ENCODE measurements at places on chromosomes 12 and 14.

DNA sequence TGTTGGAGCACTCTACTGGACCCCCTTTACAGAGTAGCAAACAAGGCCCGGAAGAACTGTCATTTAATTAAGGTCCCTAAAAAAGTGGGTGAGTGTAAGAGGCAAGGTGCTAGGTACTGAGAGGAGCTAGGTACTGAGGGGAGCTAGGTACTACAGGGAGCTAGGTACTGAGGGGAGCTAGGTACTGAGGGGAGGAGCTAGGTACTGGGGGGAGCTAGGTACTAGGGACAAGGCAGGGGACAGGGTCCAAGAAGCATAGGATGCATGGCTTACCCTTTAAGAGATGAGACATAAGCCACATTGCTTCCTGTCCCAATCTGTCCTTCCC lies 4.9 kb downstream of the KRT5 start:
- DNase-seq = no peak

DNA sequence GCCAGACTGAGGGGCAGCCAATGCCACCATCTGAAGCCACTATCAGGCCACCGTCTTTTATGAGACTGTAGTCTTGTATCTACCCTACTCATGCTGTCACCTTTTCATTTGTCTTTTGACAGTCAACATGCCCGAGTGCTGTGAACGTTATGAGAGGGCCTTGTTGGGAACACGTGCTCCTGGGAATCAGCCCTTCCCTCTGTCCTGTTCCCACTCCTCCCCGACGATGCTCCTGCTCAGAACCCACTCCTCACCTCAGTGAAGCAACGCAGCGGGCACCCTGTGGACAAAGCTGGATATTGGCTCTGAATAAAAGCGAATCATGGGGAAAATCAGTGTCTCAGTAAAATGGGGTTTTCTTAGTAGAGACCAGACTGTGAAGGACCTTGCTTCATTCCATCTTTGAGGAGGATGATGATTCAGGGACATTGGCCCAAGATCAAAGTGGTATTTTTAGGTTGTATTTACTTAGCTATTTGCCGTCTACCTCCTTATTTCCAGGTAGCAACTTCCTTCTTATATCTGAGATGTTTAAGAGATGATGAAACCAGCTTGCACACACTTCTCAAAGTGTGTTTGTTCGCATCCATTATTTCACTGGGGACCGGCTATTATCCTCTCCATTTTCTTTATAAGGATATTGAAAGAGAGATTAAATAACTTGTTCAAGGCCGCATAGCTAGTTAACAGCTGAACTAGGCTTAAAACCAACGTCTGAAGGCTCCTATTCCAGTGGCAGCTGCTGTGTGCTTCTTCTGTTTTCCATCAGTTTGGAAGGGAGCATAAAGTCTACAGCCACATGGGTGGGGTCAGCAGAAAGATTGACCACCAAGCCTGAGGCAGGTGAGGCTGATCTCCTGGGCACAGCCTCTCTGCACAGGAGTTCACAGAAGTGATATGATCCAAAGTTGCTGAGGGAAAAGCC lies 43.9 kb upstream of the CTDSP2 start:
- DNase-seq = no peak

GRCh38 chr14:96514694-96515093 lies 12.5 kb downstream of the PAPOLA start:
- DNase-seq = no peak

- DNase-seq = no peak
Measured at GRCh38 chr12:39116861-39117260, 211.5 kb upstream of the CPNE8 start.

- DNase-seq = no peak
Measured at GRCh38 chr12:69906411-69907216, 81.6 kb downstream of the MYRFL start.

DNA sequence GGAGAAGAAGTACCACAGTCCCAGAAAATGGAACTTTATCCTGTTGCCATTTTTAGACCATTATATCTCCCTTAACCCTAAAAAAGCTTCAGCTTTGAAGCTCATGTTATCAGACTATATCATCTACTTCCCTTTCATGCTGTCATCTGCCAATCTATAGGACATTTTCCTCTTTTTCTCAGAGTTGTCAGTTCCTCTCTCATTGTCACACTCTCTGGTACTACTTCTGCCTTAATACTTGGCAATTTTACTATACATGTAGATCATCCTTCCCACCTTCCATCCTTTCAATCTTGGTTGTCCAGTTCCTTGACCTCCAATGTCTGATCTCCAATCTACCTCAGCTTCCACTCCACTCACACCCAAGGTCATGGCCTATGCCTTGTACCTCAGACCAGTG lies 57.4 kb downstream of the SLC15A5 start:
- no peak for DNase-seq

GRCh38 chr14:32100175-32100574 lies 23.1 kb downstream of the ARHGAP5 start:
- no peak for DNase-seq

- no peak for DNase-seq
Measured at GRCh38 chr12:79535751-79536150, 155.0 kb downstream of the PAWR start.

GRCh38 chr12:104456950-104457745 lies 400 bp downstream of the CHST11 start:
- peak; percentile 59 for DNase-seq

DNA sequence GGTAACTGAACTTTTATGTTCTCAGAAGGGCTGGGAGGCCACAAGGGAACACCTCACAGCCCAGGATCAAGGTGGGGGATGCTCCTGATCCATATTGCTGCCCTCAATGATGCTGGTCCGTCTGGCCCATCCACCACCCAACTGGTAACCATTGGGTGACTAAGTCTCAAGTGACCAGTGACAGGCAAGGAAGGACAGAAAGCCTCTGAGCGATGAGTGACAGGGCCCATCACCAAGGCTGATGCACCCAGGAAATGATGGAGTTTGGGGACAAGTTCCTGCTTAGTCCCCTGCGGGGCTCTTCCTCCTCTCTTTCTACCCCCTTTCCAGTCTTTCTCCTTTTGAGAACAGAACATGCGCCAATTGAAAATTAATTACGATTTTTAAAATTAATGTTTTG lies 2.6 kb upstream of the MMP19 start:
- DNase-seq = no peak

DNA sequence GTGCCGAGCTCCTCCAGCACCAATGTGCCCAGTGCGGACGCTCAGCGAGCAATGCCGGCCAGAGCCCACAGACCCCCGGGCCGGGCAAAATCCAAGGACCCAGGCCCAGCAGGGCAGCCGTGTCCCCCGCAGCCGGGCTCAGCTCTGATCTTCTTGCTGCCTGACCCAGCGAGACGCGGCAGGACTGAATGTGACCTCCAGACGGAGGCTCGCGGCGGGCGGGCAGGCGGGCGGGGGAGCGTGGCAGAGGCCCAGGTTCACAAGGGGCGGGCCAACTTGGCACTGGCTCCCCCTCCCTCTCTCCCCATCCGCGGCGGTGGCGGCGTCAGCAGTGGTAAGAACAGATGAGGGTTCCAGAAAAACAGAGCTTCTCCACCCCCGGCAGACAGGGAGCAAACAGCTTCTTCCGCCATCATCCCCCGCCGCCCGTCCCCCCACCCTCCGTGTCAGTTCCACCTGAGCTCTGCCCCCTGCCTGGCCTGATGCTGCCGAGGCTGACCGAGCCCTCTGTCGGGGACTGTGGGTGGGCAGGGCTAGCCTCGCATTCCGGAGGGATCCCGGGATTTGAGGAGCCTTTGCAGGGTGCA lies 94.3 kb downstream of the RFLNA start:
- peak; percentile 61 for DNase-seq

- no peak for DNase-seq
Measured at GRCh38 chr14:55794655-55795595, 214.9 kb downstream of the KTN1 start.

- no peak for DNase-seq
Measured at GRCh38 chr12:110109037-110109836, 14.9 kb upstream of the IFT81 start.

GRCh38 chr12:129614221-129614885 lies 289.5 kb downstream of the TMEM132D start:
- DNase-seq = no peak

DNA sequence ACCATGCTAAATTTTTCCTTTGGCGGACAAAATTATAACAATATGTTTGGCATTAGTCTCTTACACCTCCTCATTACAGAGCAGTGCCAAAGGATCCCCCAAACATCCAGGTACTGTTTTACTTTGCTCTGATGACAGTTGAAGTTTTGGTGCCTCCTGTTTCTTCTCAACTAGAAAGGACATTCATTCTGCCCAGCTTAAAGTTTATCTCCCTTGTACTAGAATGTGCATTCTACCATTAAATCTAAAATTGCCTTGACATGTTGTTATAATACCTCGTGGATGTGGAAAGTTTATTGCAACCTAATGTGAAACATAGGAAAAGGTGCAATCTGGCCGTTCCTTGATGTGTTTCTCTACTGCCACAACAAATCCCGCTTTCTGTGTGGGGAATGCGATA lies 173.4 kb downstream of the KITLG start:
- DNase-seq = no peak

DNA sequence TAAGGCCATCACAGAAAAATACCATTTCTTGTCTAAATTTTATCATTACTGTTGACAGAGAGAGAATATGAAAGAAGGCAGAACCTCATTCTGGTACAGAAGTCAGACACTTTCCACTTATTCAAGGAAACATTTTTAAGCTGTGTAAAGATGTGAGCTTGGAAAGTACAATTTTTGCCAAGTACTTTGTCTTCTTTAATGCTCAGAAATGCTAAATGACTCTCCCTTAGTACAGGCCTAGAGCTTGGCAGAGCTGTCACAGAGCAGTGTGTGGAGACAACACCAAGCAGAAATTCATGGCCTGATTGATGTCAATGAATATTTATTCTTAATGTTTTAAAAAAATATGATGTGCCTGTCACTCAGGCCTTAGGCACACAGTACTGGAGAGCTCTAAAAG lies 20.7 kb downstream of the NT5DC3 start:
- DNase-seq = no peak

DNA sequence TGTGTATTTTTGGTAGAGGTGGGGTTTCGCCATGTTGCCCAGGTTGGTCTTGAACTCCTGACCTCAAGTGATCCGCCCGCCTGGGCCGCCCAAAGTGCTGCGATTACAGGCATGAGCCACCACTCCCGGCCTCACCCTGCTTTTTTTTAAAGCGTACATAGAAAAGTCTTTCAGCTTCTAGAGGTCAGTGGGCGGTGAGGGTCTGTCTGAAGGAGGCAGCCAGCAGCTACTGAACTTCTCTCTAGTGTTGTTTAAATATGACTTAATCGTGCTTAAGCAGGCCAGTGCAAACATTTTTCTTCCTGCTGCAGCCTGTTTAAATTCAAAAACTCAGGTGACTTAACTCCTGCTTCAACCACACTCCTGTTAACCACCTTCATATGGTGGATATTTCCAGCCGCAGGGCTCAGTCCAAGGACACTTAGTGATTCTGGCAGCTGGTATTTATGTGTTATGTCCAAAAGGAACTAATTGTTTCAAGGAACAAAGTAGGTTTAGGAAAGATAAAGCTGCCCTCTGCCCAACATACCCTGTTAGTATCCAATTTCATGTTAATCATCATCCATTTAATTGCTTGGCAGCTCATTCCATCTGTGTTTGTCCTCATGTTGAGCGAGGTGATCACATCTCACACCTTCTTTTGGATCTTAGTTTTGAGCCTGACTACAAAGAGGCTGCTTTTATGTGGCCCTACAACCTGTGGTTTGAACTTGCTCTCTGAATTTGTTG lies 2.0 kb downstream of the PRKAB1 start:
- DNase-seq = no peak

GRCh38 chr14:71021347-71022011 lies 114.2 kb downstream of the PCNX1 start:
- no peak for DNase-seq

DNA sequence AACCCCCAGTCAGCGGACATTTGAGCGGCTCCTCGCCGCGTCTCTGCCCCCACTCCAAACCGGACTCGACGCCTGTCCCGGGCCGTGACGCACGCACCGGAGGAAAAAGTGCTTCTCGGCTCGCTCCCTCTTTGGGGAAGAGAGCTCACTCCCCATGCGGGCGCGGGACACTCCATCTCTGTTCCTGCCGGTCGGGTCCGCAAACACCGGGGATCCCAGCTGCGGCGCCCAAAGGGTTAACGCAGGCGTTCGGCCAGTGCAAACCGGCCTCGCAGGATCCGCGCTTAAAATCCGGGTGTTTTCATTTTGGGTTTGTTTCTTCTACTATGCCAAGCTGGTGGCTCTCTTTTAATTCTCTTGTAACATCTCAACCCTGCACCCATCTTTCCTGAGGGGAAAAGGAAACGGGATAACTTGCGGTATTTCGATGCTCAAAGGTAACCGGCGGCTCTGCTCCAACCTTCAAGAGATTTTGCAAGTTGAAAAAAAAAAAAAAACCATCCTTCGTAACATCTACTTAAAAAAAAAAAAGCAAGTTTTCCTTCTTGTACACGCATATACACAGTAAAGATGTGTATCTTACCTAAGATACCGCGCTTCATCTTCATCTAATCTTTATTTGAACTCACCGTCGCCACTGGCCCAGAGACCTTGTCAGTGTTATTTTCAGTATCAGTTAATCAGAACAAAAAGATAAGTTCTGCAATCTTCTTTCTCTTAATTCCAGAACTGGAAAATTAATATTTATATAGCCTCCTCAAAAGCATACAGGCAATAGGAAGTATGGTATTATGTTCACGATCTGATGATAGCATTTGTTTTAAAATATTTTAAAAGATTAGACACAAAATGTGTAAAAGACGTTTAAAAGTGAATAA lies 1.6 kb upstream of the ATP2B1 start:
- DNase-seq = peak; percentile 44

GRCh38 chr12:28610401-28611114 lies 420.3 kb downstream of the CCDC91 start:
- no peak for DNase-seq

GRCh38 chr12:25001311-25001710 lies 52.4 kb upstream of the BCAT1 start:
- no peak for DNase-seq

GRCh38 chr14:22601996-22602395 lies 3.9 kb downstream of the ABHD4 start:
- no peak for DNase-seq

- DNase-seq = no peak
Measured at GRCh38 chr14:22715186-22715812, 51.2 kb upstream of the OXA1L start.

DNA sequence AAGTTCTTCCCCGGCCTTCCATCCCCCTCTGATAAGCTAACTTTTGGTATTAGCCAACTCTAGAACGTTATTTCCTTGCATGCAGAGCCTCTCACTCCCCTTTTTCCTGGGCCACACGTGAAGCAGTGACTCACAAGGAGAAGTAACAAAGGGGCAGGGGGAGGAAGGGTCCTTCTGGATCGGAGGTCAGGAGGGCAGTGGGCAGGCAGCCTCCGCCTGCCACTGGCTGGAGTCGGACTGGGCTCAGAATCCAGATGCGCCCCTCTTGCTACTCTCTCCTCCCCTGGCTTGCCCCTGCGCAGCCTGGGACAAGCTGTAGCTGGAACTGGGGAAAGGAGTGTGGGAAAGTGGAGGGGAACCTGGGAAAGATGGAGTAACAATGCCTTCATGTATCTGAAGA lies 55.0 kb downstream of the TPCN1 start:
- no peak for DNase-seq

Data from CD4-positive, alpha-beta T cell treated with Interleukin-21 for 1 hour (primary cell).